Effector CD8-positive, alpha-beta T cell (primary cell): ENCODE measurements at places on chromosomes 6 and 20.

DNA sequence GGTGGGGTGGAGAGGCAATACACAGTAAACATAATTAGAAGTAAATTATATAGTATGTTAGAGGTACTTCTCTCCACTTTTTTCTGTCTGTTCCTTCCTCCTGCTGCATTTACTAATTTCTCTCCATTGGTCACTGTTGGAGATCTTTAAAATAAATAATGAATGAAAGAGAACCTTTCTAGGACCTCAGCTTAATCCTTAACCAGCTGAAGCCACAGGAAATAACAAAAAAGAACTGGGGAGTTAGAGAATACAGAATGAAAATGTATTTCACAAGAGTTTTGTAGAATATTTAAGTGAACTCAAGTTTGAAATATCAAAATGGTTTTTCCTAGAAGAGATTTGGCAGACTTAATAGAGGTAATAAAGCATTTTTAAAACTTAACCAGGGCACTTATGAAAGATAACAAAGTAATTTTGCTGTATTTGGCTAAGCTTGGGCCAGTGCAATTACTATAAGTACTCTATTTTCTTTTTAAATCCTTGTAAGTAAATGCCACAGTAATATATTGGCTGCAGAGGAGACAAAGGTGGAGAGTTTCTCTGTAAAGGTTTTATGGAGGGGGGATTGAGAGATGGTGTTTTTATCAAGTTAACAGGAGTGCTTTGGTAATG lies 405.0 kb downstream of the CDKAL1 start:
- DNase-seq = no peak

- DNase-seq = no peak
Measured at GRCh38 chr20:51428401-51429143, 113.9 kb downstream of the NFATC2 start.

DNA sequence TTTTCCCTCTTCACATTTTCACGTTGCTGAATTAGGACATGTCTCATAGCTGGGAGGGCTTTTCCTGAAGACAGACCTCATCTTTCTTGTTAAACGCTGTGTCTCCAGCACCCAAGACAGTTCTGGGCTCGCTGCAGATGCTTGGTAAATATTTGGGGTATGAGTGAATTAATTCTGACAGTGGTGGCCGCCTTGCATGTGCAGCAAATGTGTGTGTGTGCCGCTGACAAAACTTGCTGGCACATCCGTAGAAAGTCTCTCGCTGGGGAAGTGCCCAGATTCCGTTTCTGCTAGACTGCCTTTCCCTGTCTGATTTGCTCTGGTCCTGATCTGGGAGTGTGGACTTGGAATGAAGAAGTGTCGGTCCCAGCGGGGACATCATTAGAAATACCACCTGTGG lies 48.2 kb upstream of the ZNFX1 start:
- no peak for DNase-seq

- no peak for DNase-seq
Measured at GRCh38 chr6:1285556-1285955, 26.3 kb upstream of the FOXQ1 start.

DNA sequence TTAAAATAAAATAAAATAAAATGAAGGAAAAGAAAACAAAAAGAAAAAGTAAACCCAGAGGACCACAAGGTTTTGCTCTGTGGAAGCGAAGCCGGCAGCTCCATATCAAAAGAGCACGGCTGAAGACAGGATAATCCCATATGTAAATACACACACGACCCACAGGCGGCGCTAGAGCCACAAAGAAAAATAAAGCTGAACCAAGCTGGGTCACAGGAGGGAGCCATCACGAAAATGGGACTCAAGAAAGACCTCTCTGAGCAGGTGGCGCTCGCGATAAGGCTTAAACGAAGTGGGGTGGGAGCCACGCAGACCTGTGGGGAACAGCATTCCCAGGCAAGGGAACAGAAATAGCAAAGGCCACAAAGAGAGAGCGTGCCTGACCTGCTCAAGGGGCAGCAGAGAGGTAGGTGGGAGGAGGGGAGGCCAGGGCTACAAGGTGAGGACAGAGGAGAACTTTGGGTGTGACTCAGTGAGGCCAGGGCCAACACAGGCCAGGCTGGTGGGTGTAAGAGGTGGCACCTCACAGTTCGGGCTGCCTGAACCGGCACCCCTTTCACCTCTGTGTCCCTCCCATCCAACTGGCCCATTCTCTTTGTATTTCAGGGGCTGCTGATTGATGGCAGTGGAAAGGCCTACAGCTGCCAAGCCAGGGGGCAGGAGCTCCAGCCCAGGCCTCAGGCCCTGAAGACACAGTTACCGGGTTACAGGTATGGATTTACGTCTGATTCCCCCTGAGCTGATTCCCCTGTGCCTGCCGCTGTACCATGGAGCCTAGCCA lies 26.0 kb downstream of the PTGIS start:
- peak; percentile 13 for DNase-seq

DNA sequence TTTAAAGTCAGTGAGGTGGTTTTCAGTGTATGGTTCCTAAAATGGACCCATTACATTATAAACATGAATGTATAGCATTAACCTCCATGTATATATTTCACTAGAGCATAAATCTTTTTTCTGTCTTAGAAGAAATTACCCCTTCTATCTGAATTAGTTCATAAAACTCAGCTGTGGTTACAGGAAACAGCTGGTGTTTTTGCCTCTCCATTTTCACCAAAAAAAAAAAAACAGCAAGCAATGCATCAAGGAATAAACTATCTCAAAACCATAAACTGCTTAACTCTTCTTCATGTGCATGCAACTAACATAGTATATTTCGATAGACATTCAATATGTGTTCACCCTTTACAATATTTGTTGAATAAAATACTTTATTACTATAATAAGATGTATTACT lies 40.2 kb downstream of the MOXD1 start:
- DNase-seq = no peak

GRCh38 chr6:11653028-11653583 lies 115.6 kb downstream of the TMEM170B start:
- DNase-seq = no peak

GRCh38 chr6:56289721-56290120 lies 42.3 kb upstream of the COL21A1 start:
- no peak for DNase-seq

DNA sequence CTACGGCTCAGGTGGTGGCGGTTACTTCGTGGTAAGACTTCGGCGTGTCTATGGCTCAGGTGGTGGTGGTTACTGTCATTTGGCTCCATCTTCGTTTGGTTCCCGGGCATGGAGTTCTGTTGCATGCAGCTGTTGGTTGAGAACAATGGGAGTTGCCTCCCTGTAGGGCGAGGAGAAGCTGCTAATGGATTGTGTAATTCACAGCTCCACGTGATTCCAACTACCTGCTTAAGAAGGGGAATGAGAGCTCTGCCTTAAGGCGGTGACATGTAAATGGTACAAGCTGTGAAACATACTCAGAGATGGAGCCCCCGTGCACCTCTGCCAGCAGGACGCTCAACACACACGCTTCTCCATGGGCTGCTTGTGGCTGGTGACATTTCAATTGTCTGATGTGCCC lies 12.4 kb upstream of the DACT2 start:
- no peak for DNase-seq

DNA sequence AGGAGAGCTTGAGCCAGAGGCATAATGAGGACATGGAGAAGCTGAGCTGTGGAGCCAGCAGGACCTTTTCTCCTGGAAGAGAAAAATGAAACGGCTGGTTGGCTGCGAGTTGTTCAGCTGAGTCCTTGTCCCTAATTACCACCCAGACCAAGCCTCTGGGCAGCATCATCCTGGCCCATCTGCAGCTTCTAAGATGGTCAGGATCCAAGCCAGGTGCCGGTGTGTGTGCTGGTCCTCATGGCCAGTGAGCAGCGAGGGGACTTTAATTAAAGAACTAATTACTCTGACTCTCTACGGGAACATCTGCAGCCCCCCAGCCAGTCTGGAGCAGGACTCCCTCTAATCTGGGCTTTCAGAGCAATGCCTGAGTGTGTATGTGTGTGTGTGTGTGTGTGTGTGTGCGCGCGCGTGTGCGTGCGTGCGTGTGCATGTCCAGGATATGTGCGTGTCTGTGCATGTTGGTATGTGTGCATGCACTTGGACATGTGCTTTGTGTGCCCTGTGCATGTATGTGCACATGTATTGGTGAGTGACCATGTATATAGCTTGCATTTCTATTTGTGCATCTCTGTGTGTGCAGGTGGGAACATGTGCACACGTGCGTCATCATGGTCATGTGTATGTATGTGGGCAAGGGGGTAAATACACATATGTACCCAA lies 173.9 kb downstream of the DHX35 start:
- DNase-seq = no peak

DNA sequence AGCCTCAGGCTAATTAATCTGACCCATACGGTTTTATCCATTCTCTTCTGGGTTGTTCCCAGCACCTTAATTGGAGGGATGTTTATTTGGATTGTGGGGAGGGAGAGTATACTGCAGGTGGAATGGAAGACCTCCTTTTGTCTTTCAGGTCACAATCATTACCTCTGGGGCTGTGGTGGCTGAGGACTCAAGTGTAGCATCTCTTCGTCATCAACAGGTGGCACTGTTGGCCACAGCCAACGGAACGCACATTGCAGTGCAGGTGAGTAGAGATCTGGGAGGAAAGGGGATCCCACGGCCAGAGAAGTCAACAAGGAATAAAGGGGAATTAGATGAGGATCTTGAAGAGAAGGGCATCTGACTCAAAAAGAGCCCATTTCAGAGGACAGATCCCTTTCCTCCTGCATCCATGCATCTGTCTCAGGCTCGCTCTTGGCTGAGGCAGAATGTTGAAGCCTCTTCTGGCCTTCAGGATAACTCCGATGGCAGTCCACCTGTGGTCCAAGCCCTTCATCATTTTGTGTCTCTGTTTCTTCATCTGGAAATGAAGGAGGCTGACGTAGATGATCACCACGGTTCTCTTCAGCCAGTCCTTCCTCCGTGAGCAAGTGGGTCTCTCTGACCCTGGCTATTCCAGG lies 3.2 kb upstream of the DEF6 start:
- DNase-seq = peak; percentile 28

DNA sequence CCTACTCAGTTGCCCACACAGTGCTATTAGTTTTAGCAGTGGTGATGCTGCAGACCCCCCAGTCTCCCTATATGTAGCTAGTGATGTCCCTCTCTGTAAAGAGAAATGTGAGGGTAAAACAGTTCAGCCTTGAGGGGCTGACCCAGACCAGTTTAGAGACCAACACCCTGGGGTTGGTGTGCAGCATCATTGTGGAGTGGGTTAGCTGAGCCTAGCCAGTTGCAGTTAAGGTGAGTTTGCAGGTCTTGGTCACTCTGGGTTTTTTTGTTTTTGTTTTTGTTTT lies 401 bp upstream of the B3GALT4 start:
- no peak for DNase-seq

GRCh38 chr20:54266844-54267243 lies 59.0 kb downstream of the PFDN4 start:
- no peak for DNase-seq

DNA sequence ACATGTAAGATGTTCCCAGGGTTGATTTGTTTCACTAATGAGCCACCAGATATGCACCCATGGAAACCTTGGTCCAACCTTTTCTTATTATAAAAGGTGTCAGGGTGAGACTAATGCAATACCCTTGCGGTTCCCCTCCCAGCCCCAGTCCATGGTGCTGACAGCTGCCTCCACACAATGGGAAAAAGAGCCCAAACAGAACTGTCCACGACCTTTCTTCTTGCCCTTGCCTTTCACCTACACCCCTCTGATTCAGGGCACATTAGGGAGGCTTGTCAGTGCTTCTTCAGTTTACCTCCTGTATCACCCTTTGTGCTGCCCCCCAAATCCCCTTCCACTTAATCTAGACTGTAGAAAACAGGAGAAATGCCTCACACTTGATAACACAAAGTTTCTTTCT lies 352.7 kb upstream of the CDH4 start:
- DNase-seq = no peak

DNA sequence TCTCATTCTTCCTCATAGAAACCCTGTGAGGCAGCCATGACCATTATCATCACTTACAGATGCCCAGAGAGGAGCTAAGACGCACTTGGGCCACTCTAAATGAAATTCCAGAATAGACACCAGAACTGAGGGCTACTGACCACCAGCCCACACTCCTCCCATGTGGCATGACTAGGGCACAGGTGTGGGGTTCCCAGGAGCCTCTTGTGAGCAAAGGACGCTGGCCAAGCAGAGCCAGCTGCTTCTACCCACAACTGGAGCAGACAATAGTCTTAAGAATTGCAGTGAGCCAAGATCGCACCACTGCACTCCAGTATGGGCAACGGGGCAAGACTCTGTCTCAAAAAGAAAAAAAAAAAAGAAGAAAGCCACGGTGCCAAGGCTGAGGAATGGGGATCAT lies 10.0 kb downstream of the AHCY start:
- no peak for DNase-seq

DNA sequence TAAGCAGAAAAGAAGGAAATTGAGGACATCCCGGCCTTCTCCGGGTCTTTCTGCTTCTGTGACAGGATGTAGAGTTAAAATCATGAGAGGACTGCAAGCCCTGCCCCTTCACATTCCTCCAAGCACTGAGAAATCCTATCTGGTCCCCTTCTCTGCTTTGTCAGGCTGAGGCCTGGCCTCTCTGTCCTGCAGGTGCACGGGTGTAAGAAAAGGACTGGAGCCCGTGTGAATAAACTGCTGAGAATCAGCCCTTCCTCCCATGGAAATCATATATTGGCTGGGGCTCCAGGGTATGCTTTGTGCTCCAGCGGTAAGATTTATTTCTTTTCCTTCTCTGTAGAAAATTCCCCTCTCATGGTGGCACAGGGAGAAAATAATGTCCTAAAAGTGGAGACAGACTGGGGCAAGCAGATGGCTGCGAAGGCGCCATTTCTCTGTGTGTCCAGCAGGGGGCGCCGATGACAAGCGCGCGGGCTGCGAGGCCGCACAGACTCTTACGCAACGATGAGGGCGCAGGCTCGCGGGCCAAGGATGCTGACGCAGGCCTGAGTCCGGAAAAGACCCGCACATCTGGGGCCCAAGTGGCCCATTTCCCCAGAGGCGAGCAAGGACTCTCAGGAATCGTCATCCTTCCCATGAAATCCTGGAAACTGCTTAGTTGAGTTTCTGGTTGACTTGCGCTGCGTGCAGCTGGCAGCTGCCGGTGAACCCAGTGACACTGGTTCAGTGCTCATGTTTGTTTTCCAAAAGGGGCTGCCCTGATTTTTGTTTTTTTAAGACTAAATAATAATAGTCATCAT lies 258.6 kb downstream of the ADGB start:
- DNase-seq = peak; percentile 55

DNA sequence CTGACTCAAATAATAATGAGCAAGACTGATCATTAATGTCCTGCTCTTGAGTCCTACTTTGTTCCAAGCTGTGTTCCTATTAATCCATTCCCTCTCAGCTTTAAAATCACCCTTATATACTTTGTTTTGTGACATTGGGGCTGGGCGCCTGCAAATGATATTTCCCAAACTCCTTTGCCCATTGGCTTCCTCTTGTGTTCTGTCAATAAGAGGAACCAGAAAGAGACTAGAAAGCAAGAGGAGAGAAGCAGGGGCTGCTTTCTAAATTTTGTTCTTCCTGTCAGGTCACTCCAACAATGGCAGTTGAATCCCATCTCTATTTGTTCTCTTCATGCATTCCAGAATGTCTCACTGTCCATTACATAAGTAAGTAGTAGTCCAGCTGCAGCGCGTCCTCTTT lies 21.6 kb upstream of the TRIM27 start:
- DNase-seq = no peak
